Gastrocnemius medialis (tissue), 4 donors: ENCODE measurements at places on chromosomes 16 and 17. TPM values are rescaled to one million over a fixed set of nuclear protein-coding genes. Genes with fewer than 3 reads are reported as not detected.

DNA sequence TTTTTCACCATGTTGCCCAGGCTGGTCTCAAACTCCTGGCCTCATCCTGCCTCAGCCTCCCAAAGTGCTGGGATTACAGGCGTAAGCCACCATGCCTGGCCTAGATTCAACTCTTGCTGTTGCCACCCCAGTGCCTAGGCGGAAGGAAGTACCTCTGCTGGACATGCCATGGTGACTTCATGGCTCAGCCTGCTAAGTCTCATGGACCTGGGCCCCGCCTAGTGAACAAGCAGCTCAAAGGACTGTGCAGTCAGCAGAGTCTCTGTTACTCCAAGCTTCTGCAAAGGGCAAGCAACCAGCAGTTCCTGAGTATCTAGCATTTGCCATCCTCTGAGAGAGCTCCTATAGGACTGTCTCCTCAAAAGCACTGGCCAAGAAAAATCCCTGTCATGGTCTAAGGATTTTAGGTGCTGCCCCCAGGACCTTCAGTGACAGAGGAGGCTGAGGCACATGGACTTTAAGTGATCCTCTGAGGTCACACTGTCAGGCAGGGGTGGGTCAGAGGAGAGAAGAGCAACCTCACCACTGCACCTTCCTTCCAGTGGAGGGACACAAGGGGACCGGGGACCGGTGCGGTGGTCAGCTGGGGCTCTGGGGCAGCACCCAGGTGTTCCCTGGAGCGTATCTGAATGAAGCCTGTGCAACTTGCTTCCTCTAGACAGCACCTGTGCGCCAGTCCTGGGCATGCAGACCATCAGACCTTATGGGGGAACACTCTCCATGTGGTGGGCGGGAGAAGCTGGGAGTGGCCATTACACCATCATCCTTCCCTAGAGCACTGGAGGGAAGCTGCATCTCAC is 71.3 kb downstream of the IL21R start:
- no peak for DNase-seq
- H3K4me1 ChIP-seq, result no peaks in the 10 kb centered on the region
- no peaks in the 10 kb centered on the region for H3K36me3 ChIP-seq
- H3K27ac ChIP-seq, result no peak overlapping the region
- H3K27me3 ChIP-seq, result no peaks in the 10 kb centered on the region
- H3K4me3 ChIP-seq, result no peak overlapping the region

CARD14 gene
- not detected for total RNA-seq

KRT9 gene
- not detected for total RNA-seq

GRCh38 chr17:80101946-80102663 is 724 bp downstream of the GAA start:
- DNase-seq, result no peak
- H3K36me3 ChIP-seq, result no peaks in the 10 kb centered on the region
- no peaks in the 10 kb centered on the region for H3K27me3 ChIP-seq
- H3K4me1 ChIP-seq, result peaks cover 9% of the 10 kb centered on the region
- peak overlapping the region; percentile 89 for H3K4me3 ChIP-seq

- H3K4me1 ChIP-seq, result peaks cover 34% of the 10 kb centered on the region
- H3K4me3 ChIP-seq, result peak overlapping the region; percentile 80
Observed at GRCh38 chr17:81386141-81386645, 9.1 kb upstream of the BAHCC1 start.

GRCh38 chr17:19299214-19299747 is 62.1 kb downstream of the EPN2 start:
- H3K4me3 ChIP-seq, result no peak overlapping the region
- H3K4me1 ChIP-seq, result peaks cover 47% of the 10 kb centered on the region
- H3K27ac ChIP-seq, result peak overlapping the region; percentile 54
- DNase-seq, result no peak

KIF19 gene
- not detected for total RNA-seq

GRCh38 chr16:27721531-27722181 is 171.7 kb downstream of the KATNIP start:
- no peak overlapping the region for H3K4me3 ChIP-seq
- H3K27ac ChIP-seq, result peak overlapping the region; percentile 58
- H3K27me3 ChIP-seq, result no peaks in the 10 kb centered on the region
- H3K4me1 ChIP-seq, result no peaks in the 10 kb centered on the region
- H3K36me3 ChIP-seq, result no peaks in the 10 kb centered on the region
- DNase-seq, result peak; percentile 44

MYH10 gene
- total RNA-seq, result 3.6 TPM

TMEM238L gene
- 0.22 TPM for total RNA-seq

ABI3 gene
- 2.2 TPM for total RNA-seq

NPW gene
- total RNA-seq, result not detected

PRAC2 gene
- not detected for total RNA-seq

GRCh38 chr16:15396948-15397594 is 1.5 kb downstream of the MPV17L start:
- DNase-seq, result no peak
- H3K4me3 ChIP-seq, result peak overlapping the region; percentile 88
- H3K4me1 ChIP-seq, result no peaks in the 10 kb centered on the region
- peak overlapping the region; percentile 96 for H3K27ac ChIP-seq
- peaks cover under 1% of the 10 kb centered on the region for H3K36me3 ChIP-seq
- no peaks in the 10 kb centered on the region for H3K27me3 ChIP-seq

- peak; percentile 80 for DNase-seq
- no peaks in the 10 kb centered on the region for H3K27me3 ChIP-seq
- no peaks in the 10 kb centered on the region for H3K36me3 ChIP-seq
- peak overlapping the region; percentile 10 for H3K4me3 ChIP-seq
Observed at GRCh38 chr17:81471818-81472456, 40.7 kb downstream of the ACTG1 start.

DNA sequence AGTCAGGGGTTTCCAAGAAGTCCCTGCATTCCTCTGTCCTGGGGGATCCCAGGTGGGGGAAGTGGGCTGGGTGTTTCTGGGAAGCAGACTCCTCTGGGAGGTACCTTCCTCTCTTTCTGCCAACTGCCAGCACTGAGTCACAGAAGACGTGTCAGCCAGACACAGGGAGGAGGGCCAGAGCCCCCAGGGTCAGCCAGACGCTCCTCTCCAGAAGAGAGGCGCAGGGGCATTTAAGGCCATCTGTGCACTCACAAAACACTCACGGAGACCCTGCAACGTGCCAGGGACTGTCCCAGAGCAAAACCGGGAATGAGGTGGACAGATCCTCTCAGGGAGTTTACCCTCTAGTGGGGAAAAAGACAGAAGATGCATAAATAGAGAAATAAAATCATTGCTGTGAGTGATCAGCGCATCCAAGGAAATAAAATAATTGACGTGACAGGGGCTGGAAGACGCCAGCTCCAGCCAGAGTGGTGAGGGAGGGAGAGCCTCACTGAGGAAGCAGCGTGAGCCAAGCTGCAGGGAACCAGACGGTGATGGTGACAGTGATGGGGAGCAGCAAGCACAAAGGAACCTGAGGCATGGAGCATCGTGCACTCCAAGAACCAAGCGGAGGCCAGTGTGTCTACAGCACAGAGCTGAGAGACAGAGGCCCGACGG is 105.4 kb downstream of the ZNF423 start:
- H3K4me3 ChIP-seq, result no peak overlapping the region
- H3K27me3 ChIP-seq, result no peaks in the 10 kb centered on the region
- no peak overlapping the region for H3K27ac ChIP-seq
- peaks cover 19% of the 10 kb centered on the region for H3K4me1 ChIP-seq
- H3K36me3 ChIP-seq, result no peaks in the 10 kb centered on the region

DNA sequence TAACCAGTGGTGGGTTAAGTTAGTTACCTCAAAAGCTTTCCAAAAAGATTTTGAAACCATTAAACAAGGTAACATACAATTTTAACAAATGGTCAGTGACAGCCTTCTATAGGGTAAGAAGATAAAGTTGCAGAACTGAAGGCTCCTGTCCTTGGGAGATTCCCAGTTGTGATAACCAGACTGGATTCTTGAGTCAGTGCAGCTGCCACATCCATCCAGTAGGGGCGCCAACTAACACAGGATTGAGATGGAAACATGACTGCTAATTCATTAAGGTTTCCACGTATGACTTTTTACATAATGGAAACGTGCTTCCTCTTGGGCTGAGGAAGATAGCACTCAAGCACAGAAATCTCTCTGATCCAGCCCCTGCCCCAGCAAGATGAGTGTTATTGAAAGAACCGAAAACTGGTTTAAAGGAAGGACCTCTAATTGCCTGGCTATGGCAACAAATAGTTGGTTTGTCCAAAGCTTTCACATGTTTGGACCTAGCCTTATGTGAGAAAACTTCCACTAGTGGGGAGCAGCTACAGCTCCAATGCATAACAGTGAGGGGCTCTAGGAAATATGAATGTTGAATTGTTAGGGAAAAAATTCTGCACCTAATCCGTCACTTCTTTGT is 269.8 kb upstream of the MYOCD start:
- no peaks in the 10 kb centered on the region for H3K27me3 ChIP-seq
- no peak for DNase-seq
- H3K4me3 ChIP-seq, result no peak overlapping the region
- no peaks in the 10 kb centered on the region for H3K36me3 ChIP-seq
- H3K4me1 ChIP-seq, result no peaks in the 10 kb centered on the region
- H3K27ac ChIP-seq, result no peak overlapping the region

IGSF6 gene
- total RNA-seq, result 0.41 TPM

DNA sequence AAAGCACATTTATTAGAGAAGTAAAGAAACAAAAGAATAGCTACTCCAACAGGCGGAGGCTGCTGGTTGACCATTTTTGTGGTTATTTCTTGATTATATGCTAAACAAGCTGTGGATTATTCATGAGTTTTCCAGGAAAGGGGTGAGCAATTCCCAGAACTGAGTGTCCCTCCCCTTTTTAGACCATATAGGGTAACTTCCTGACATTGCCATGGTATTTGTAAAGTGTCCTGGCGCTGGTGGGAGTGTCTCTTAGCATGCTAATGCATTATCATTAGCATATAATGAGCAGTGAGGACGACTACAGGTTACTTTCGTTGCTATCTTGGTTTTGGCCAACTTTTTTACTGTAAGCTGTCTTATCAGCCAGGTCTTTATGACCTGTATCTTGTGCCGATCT is 12.2 kb upstream of the HS3ST4 start:
- no peak overlapping the region for H3K4me3 ChIP-seq
- no peak overlapping the region for H3K27ac ChIP-seq
- no peak for DNase-seq

GRCh38 chr17:8320262-8320661 is 10.2 kb downstream of the ARHGEF15 start:
- DNase-seq, result no peak
- H3K36me3 ChIP-seq, result no peaks in the 10 kb centered on the region
- no peak overlapping the region for H3K27ac ChIP-seq

PDIA2 gene
- total RNA-seq, result not detected

KRTAP4-4 gene
- total RNA-seq, result not detected

RND2 gene
- total RNA-seq, result 0.10 TPM

DNA sequence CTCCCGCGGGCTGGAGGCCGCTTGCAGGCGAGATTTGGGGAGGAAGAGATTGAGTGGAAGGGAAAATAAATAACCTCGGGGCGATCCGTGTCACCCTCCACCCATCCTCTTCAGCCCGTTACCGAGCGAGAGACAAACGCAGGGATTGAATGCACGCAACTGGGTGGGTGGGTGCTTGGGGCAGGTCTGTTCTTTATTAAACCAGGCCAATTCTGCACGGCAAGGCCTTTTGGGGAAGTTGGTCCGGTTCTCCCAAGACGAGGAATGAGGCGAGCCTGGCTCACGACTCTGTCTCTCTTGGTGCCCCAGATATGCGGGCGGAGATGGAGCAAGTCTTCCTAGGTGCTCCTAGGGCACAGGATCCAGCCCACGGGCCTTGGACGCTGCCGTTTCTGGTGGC is 396 bp upstream of the HOXB7 start:
- H3K36me3 ChIP-seq, result no peaks in the 10 kb centered on the region
- peak overlapping the region; percentile 64 for H3K4me3 ChIP-seq
- peaks cover 94% of the 10 kb centered on the region for H3K27me3 ChIP-seq
